ENCODE measurements at places on chromosomes 5 and 9. TPM values are rescaled to one million over a fixed set of nuclear protein-coding genes. Genes with fewer than 3 reads are reported as not detected.

SHOC1 gene
- not detected for total RNA-seq

CA9 gene
- total RNA-seq: 6.0 TPM

CARD6 gene
- 3.0 TPM for total RNA-seq

CNTLN gene
- total RNA-seq: 4.3 TPM

NEUROG1 gene
- total RNA-seq: not detected

CTNND2 gene
- not detected for total RNA-seq

GTF2H2C gene
- 30.1 TPM for total RNA-seq

IL4 gene
- not detected for total RNA-seq

F2R gene
- total RNA-seq: 40.6 TPM

APBA1 gene
- total RNA-seq: 0.28 TPM

ADAMTS13 gene
- 0.60 TPM for total RNA-seq

IFNA2 gene
- not detected for total RNA-seq

SH3RF2 gene
- total RNA-seq: 2.4 TPM

TMEM215 gene
- 0.02 TPM for total RNA-seq

SMIM32 gene
- not detected for total RNA-seq

CARTPT gene
- total RNA-seq: not detected

ARID3C gene
- 0.17 TPM for total RNA-seq

CORO2A gene
- total RNA-seq: 1.8 TPM

HEMGN gene
- not detected for total RNA-seq

SPACA9 gene
- 5.9 TPM for total RNA-seq

SLC23A1 gene
- total RNA-seq: 1.3 TPM

SPATA31D4 gene
- not detected for total RNA-seq

MSX2 gene
- 4.9 TPM for total RNA-seq

TMEFF1 gene
- 1.3 TPM for total RNA-seq

PCDHGA2 gene
- 0.40 TPM for total RNA-seq

HSPA4 gene
- total RNA-seq: 139 TPM

NOTCH1 gene
- total RNA-seq: 11.0 TPM

ZBED3 gene
- total RNA-seq: 4.1 TPM

NACC2 gene
- 38.1 TPM for total RNA-seq

AGXT2 gene
- not detected for total RNA-seq

CSF1R gene
- total RNA-seq: 0.31 TPM

AKNA gene
- total RNA-seq: 7.0 TPM

SERF1B gene
- 79.6 TPM for total RNA-seq

GAPT gene
- not detected for total RNA-seq

ANKRD55 gene
- total RNA-seq: not detected

GABRG2 gene
- total RNA-seq: not detected

SYK gene
- total RNA-seq: 0.03 TPM

CTNNAL1 gene
- 46.7 TPM for total RNA-seq

SOHLH1 gene
- 0.05 TPM for total RNA-seq

SYNPO gene
- 21.7 TPM for total RNA-seq

LPAR1 gene
- 22.1 TPM for total RNA-seq

SOWAHA gene
- 0.10 TPM for total RNA-seq

SUSD1 gene
- 13.4 TPM for total RNA-seq

CDH18 gene
- not detected for total RNA-seq

CDKN2A gene
- not detected for total RNA-seq

PCDHB10 gene
- total RNA-seq: 0.06 TPM

PCDHA4 gene
- total RNA-seq: 1.8 TPM

N4BP3 gene
- total RNA-seq: 0.98 TPM

IFNA6 gene
- not detected for total RNA-seq

SPATA31E1 gene
- total RNA-seq: 0.01 TPM

PCDH12 gene
- total RNA-seq: not detected

GPR21 gene
- not detected for total RNA-seq

IFNB1 gene
- not detected for total RNA-seq

RAB14 gene
- total RNA-seq: 50.1 TPM

SLC6A7 gene
- not detected for total RNA-seq

Measured in A549 treated with AZD2906 at 1 μM for 4 hours (cell line).